Epithelial cell of esophagus (primary cell): ENCODE measurements at places on chromosomes 2 and 18.

- no peak for DNase-seq
Observed at GRCh38 chr2:160337728-160338127, 137.7 kb upstream of the ITGB6 start.

GRCh38 chr2:127471286-127471988 is 53.2 kb downstream of the PROC start:
- no peak for DNase-seq

GRCh38 chr18:2655954-2656236 is 369 bp downstream of the SMCHD1 start:
- DNase-seq: no peak

- DNase-seq: no peak
Observed at GRCh38 chr18:64331419-64331818, 182.5 kb upstream of the LINC00305 start.

- DNase-seq: no peak
Observed at GRCh38 chr2:224283466-224283965, 118.4 kb downstream of the FAM124B start.

DNA sequence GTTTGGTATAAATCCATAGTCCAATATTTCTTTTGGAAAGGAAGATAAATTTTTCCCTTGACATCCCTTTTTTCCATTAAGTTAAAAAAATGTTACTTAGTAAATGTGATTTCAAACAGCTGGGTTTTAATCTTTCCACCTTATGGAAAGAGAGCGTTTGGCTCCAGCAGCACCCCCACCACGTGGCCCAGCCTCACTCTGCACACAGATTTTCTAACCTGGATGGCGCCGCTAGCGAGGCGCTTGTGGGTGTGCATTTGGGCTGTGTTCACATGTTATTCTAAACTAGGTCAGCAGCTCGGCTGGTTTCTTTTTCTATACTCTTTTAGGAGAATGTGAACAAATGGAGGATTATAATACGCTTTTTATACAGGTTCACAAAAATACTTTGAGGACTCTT is 218.0 kb downstream of the LDLRAD4 start:
- no peak for DNase-seq

GRCh38 chr18:64083916-64084315 is 65.0 kb downstream of the LINC00305 start:
- DNase-seq: no peak

DNA sequence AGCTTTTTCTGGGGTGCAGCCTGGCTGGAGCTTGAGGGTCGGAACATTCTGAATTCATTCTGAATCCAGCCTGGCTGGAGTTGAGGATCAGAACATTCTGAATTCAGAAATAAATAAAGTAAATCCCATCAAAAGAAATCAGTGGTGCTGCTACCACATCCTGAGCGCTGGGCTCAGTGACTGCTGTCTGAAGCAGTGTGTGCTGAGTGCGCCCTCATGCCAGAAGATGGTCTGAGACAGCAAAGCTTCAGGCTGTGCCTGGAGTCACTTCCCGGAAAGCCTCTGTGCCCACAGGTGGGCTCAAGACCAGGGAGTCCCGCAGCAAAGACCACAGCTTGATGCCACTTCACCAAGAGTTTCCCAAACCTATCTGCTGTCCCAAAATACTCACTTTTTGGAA is 187.9 kb downstream of the VAPA start:
- DNase-seq: no peak

- DNase-seq: peak; percentile 57
Observed at GRCh38 chr2:95526360-95527341, 42.1 kb upstream of the TRIM43B start.

DNA sequence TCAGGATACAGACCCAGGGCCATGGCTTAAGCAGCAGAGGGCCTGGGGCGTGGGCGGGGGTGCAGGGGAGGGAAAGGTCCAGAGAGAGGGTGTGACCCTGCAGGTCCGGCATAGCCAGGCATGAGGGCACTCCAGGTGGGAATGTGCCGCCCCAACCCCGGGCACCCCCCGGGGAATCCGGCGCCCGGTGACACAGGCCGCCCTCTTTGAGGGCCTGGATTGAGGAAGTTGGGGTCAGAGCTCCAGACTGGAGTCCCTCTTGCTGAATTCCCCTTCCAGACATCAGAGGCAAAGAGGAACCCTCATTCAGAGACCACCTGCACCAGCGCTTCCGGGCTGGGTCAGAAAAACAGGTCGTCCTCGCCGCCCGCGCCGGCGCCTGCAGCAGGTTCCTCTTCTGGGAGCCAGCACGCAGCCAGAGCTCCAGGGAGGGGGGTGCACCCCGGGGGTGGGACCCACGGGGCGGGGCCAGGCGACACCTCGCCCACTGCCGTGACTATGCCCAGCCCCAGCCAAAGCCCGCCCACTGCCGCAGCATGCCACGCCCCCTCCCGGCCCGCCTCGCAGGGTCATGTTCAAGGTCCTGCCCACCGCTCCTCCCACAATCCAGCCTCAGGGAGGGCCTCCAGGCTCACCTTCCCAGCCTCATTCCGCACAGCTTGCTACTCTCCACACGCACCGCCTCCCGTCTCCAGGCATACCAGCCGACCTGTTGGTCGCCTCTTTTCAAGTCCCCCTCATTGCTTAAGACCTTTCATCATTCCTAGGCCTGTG is 98.3 kb upstream of the ID2 start:
- peak; percentile 3 for DNase-seq

GRCh38 chr2:10575609-10576280 is 114.0 kb downstream of the NOL10 start:
- peak; percentile 93 for DNase-seq

GRCh38 chr2:85795331-85796045 is 41.7 kb downstream of the ATOH8 start:
- DNase-seq: no peak

GRCh38 chr2:172552547-172553291 is 3.2 kb upstream of the PDK1 start:
- DNase-seq: peak; percentile 66

- peak; percentile 70 for DNase-seq
Observed at GRCh38 chr2:138949517-138949916, 169.3 kb upstream of the NXPH2 start.

GRCh38 chr2:148258124-148258523 is 237.2 kb downstream of the MBD5 start:
- no peak for DNase-seq

DNA sequence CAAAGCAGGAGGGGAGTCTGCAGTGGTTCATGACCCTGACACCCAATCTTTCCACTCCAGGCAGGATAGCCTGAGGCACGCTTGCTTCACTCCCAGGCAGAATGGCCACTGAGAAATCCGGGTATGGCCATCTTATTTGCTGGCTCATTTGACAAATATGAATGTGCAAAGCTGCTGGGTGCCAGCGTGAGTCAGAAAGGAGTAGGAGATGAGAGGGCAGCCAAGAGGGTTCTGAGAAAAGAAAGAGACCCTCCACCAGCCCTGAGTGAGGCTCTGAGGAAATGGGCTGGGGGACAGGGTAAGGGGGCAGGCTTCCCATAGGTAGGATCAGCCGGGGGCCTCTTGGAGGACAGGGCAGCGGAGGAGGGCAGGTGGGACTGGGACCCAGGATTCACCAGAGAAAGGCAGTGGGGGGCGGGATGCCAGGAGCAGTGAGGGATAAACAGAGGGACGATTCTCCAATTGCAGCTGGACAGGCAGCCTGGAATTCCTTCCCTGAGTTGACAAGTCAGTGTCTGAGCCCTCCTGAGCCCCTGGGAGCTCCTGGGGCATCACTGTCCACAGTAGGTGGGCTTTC is 15.2 kb downstream of the RAMP1 start:
- peak; percentile 89 for DNase-seq

- DNase-seq: no peak
Observed at GRCh38 chr18:49178321-49178720, 227.6 kb upstream of the SMAD7 start.

DNA sequence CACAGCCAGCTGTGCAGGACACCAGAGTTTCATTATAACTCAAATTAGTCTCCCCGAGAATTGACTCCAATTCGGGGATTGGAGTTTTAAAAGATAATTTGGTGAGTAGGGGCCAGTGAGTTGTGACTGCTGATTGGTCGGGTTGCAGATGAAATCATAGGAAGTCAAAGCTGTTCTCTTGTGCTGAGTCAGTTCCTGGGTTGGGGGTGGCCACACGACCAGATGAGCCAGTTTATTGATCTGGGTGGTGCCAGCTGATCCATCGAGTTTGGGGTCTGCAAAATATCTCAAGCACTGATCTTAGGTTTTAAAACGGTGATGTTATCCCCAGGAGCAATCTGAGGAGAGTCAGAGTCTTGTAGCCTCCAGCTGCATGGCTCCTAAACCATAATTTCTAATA is 82.7 kb upstream of the SLC66A3 start:
- no peak for DNase-seq

DNA sequence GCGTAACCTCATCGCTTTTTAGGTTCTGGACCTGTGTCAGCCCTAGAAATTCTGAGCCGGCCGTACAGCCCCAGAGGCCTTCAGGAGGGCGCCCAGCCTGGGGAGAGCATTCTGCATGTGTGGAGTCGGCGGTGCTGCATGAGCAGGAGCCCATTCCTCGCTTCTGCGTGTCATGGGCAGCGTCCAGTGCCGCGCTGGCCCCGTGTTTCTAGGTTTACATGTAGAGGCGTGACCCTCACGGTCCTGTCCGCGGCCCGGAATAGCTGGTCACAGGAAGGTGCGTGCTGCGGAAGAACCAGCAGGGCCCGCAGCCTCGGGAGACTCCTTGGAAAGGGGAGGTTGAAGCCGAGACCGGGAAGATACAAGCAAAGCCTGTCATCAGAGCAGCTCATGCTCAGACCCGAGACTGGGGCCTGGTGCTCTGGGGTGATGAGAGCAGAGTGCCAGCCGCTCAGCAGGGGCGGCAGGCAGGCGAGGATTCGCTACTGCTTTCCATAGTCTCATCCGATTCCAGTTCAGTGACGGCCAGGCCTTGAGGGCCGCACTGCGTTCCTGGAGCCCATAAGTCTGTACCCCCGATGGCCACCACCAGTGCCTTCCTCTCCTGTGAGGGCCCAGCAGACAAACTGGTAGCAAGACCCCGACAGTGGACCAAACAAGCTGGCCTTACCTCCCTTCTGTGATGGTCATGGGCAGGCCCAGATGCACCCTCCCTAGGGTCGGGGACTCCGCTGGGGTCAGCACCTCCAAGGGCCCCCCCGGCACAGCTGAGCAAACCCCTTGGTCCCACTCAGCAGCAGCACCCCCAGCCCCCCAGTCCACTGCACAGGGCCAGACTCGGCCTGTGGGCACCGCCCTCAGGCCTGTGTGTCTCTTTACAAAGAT is 15.6 kb upstream of the NFATC1 start:
- DNase-seq: no peak

GRCh38 chr2:37623971-37624900 is 47.2 kb downstream of the CDC42EP3 start:
- peak; percentile 86 for DNase-seq

- DNase-seq: no peak
Observed at GRCh38 chr2:240782221-240782885, 37.7 kb downstream of the KIF1A start.

GRCh38 chr2:152661076-152661475 is 56.2 kb downstream of the PRPF40A start:
- DNase-seq: no peak

- DNase-seq: peak; percentile 21
Observed at GRCh38 chr2:145194673-145195072, 674.8 kb upstream of the ZEB2 start.

DNA sequence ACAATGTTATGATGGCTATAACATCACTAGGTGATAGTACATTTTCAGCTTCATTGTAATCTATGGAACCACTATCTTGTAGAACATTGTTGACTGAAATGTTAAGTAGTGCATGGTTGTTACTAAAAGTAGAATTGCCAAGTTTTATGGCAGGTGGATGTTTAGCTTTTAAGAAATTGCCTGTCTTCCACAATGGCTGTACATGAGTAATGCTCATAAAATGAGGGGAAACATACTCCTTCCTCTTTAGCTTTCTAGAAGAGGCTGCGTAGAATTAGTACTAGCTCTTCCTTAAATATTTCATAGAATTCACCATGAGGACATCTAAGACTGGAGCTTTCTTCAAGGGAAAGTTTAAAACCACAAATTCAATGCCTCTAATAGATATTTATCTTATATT is 161.0 kb downstream of the TPGS2 start:
- DNase-seq: no peak

GRCh38 chr2:46320141-46320567 is 22.9 kb downstream of the EPAS1 start:
- DNase-seq: no peak

GRCh38 chr2:123073956-123074355 is 951.1 kb upstream of the CNTNAP5 start:
- DNase-seq: no peak

GRCh38 chr18:55245211-55245614 is 286.0 kb upstream of the CCDC68 start:
- DNase-seq: no peak

DNA sequence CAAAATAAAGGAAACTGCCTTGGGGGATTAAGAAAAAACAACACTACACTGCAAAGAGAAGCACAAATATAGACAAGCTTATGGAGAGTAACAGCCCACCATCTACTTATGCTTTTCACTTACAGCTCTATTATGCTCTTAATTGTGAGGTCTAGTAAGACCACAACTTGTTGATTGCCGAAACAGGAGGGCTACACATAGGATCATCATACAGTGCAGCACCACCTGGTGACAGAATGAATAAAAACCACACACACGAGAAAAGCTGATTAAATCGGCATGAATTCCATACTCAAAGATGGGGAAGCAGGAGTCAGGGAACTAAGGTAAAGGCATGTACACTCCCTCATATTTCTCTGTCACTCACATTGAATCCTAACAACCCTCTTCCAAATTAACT is 259.2 kb downstream of the IKZF2 start:
- peak; percentile 53 for DNase-seq

DNA sequence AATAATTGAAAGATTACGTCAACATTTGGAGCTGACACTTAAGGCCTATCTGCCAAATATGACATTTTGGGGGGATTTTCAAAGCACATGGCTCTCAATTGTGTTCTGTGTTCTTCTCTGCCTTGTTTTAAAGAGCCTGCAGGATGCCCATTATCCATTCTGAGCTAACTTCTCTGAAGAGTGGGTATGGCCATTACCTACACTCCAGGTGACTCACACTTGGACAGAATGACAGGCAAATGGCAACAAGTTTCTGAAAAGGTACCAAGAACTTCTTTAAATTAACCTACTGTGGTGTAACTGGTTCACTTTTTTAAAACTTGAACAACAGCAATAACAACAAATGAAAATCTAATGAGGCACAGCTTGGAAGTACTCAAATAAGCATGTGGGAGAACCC is 834.9 kb upstream of the SLC39A10 start:
- peak; percentile 59 for DNase-seq

DNA sequence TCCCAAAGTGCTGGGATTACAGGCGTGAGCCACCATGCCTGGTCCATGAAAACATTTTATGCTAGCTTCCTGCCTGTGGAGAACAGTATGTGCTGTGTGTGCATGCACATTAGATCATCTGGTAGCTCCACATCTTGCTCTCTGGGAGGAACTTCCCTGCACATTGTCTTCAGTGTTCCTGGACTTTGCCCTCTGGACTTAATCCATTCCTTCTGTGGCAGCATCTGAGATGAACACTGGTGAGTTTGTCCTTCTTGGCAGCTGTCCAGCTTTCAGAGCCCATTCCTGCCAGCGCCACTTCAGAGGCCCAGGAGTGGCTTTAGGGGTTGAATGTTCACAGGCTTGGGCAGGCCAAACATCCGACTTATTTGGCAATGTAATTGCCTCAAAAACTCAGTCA is 65.2 kb downstream of the POU3F3 start:
- DNase-seq: no peak

- no peak for DNase-seq
Observed at GRCh38 chr2:141699573-141699972, 431.2 kb downstream of the LRP1B start.
